Putamen (tissue), 1 donor: ENCODE measurements at places on chromosomes 2 and 18.

GRCh38 chr2:128477026-128477820 is 158.6 kb upstream of the HS6ST1 start:
- DNase-seq = no peak

DNA sequence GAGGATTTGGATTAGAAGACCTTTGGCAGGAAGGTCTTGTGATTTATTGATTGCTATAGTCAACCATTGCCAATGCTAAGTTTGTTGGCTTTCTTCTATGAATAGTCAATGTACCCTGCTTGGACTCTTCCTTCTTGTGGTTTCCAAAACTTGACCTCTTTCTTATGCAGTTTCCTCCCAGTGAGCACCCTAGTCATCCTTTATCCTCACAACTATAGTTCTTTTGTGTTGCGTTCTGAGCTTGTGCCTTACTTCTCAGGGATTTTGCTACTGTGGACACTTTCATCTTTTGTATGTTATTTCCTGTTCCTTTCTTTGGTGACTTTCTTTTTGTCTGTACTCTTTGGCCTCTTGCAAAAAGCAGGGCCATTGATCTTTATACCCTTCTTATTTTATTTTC is 168.2 kb downstream of the LRRTM1 start:
- DNase-seq = no peak

- no peak for DNase-seq
These were observed 10.8 kb downstream of the GPR35 start for GRCh38 chr2:240635998-240636547.

DNA sequence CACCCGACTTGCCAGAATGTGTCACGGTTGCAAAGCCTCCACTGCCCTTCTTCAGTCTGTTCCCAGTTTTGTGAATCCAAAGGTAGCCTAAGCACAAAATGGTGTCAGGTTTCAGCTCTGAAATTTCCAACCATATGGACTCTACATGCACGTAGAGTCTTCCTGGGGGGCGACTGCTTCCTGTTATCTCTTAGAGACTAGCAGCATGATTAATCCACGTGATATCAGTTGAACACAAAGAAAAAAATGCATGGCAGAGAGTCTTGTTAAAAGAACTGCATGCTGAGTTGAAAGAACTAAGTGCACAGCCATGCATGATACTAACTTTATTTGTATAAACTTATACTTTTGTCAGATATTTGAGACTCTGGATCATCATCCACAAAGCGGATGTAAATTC is 404.4 kb downstream of the SOCS6 start:
- no peak for DNase-seq

DNA sequence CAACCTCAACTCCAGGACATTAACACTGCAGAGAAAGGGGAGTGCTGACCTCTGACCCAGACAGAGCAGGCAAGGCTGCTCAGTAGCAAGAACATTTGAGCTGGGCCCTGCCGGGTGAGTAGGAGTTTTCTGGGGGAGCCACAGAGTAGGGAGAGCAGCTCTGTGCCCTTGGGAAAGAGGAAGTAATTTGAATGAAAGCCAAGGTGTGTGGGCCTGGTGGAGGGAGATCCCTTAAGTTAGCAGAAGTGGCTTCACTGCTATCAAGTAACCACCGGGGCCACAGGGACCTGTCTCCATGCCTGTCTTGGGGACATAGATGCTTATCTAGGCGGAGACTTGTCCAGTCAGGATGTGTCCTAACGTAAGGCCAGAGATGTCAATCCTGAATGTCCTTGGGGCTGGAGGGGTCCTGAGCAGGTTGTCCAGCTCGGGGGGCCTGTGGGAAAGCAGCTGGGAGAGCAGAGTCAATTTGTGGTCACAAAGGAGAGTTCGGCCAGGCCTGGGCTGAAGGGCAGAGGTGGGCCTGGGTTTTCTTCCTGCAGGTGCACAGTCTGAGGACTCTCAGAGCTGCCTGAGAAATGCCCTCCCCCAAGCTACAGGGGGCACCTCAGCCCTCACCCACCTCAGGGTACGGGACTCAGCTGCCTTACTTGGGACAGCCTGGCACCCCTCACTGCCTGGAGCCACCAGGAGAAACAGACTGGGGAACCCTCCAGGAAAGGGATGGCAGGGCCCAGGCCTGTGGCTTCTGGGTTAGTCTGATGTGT is 15.0 kb upstream of the OTOF start:
- DNase-seq = no peak

DNA sequence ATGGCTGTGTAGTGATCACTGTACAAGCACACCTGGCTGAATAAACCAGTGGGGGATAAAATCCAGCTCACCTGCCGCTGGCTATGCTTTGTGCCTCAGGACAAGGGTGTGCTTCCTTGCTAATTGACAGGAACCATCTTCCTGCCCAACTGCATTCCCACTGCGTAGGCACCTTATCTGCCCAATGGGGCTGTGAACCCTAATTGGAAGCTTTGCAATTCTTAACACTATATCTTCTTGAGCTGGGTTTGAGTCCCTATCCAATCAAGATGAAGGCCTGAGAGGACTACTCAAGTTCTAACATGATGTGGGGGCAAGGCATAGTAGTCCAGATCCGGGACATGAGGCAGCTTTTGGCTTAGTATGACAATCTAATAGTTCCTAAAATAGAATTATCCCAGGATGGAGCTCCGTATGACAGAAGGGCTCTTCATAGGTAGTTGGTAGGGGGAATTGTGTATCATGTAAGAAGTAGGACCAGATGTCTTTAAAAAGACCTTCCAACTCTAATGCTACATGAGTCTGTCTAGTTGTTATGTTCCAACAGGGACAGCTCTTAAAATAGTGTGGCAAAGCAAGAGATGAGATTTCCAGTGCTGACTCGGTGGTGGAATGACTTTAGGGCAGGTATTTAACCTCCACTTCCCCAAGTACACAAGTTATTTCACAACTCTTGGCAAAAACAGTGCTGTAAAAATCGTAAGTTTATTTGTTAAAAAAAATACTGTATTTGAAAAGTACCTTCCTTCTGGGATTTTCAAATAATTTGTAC is 2.3 kb upstream of the TMEM150A start:
- no peak for DNase-seq

DNA sequence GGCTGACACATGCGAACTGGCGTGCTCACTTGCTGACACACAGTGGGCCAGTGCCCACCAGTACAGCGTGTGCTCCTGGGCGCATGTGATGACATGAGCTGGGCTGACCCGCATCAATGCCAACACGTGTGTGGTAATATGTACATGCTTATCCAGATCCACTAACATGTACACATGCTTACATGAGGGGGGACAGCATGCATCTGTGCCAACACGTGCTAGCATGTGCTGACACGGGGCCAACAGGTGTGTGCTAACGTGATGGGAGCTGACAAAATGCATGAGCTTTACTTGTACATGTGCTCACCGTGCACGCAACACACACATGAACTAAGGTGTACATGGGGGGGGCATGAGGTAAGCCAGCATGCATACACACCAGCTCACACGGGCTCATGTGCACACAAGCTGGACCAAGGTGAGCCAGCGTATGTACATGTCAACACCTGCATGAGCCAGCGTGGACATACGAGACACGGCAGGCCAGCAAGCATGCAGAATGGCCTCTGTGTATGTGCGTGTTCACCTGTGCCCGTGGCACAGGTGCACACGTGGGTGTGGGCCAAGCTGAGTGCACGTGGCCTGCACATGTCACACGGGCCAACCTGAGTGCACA is 28.5 kb downstream of the GPC1 start:
- no peak for DNase-seq

DNA sequence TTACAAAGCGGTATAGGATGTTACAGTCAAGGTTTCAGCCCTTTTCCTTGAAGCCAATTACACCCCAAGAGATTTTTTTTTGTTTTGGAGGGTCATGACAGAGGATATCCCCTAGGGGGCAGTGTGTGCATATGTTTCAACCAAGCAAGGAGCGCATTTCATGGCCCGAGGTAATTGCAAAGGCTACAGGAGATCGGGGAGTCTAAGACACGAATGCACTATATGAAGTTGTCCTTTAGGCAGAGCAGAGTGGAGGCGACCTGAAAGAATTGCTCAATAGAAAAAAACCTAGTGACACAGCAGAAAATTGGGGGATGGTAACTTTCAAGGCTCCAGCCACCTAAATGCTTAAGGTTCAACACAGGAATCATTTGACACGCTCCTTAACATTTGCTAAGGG is 219.8 kb upstream of the PARD3B start:
- peak; percentile 78 for DNase-seq

- DNase-seq = no peak
These were observed 63.3 kb upstream of the ZNF236 start for GRCh38 chr18:76759056-76759455.

- peak; percentile 14 for DNase-seq
These were observed 693 bp downstream of the ORC2 start for GRCh38 chr2:200962811-200963123.

DNA sequence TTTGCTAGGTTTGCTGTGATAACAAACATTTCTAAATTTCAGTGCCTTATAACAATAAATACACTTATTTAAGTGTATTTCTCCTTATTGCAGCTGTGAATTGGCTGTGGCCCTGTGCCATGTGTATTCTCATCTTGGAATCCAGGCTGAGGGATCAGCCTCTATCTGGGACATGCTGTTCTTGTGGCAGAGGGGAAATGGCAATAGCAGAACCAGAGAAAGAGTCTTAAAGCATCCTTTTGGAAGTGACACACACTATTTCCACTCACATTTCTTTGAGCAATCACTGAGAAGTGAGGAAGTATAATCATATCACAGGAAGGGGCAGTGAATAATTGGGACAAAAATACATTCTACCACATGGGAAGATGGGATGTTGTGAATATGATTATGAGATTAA is 66.2 kb upstream of the PROKR1 start:
- DNase-seq = no peak

- DNase-seq = peak; percentile 65
These were observed 127.3 kb downstream of the RNF144A start for GRCh38 chr2:7044253-7045250.

DNA sequence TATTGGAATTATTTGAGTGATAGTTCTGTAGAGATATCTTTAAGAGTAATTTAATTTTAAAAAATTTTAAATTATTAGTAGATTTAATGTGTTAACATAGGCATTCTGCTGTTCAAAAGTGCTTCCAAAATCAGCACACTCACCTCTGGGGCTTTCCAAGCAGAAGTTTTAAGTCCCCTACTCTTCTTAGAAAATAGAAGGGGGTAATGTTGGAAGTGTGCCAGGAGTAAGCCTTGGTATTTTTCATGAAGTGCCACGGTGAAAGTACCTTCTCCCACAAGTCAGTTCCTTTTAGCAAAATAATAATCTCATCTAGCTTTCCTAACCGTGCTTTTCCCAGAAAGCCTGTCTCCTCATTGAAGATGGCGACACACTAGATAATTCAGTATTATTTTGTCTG is 3.9 kb upstream of the TNFRSF11A start:
- DNase-seq = no peak

GRCh38 chr18:77082316-77082955 is 50.1 kb downstream of the MBP start:
- no peak for DNase-seq

GRCh38 chr2:43285987-43286386 is 59.6 kb upstream of the ZFP36L2 start:
- DNase-seq = no peak

GRCh38 chr2:206452242-206452641 is 8.9 kb downstream of the ADAM23 start:
- DNase-seq = no peak

DNA sequence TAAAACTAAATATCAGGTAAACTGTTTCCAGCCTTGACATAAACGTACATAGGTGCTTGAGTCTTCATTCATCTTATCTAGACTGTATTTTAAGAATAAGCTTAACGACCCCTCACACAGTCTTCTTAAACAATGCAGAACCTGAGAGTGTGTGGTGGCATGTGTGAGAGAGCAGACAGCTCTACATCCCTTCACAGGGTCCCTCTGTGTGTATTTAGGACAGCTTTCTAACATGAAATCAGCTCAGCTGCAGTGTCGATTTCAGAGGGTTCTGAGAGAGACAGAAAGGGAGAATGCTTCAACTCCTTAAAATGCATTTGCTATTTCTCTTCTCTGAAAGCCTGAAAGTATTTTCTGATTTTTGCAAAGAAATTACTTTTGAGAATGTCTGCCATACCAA is 185.2 kb downstream of the GRB14 start:
- DNase-seq = no peak
